Naive B cell (primary cell): ENCODE measurements at places on chromosomes 13 and 19. TPM values are rescaled to one million over a fixed set of nuclear protein-coding genes. Genes with fewer than 3 reads are reported as not detected.

PSG11 gene
- polyA plus RNA-seq = not detected

SERTM1 gene
- polyA plus RNA-seq = not detected

PLK5 gene
- not detected for polyA plus RNA-seq

TLE6 gene
- 2.1 TPM for polyA plus RNA-seq

OR7D2 gene
- 0.42 TPM for polyA plus RNA-seq

ZNF429 gene
- 31.4 TPM for polyA plus RNA-seq

CAPS gene
- polyA plus RNA-seq = 2.0 TPM

CNMD gene
- not detected for polyA plus RNA-seq
